ENCODE measurements at places on chromosomes 16 and 17.

GRCh38 chr16:13521356-13521755 lies 398.6 kb upstream of the ERCC4 start:
- DNase-seq: no peak

GRCh38 chr16:65994291-65994690 lies 372.2 kb upstream of the CDH5 start:
- no peak for DNase-seq

GRCh38 chr17:51372345-51373004 lies 112.1 kb downstream of the UTP18 start:
- peak; percentile 40 for DNase-seq

DNA sequence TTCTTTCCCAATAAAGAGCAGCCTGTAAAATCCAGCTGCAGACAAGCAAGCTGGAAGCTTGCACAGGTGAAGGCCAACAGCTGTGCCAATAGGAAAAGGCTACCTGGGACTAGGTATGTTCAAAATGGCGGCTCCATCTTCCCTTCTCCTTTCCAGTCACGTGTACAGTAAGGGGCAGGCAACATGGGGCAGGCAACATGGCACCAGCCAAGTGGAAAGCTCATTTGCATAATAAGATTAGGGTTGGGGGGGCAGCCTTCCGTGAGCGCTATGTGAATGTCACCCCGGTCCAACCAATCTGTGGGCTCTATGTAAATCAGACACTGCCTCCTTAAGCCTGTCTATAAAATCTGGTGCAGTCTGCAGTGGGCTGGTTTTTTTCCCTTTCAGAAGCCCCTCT lies 31.3 kb downstream of the TVP23A start:
- no peak for DNase-seq

- DNase-seq: no peak
Observed at GRCh38 chr16:58882292-58882691, 148.2 kb upstream of the GOT2 start.

DNA sequence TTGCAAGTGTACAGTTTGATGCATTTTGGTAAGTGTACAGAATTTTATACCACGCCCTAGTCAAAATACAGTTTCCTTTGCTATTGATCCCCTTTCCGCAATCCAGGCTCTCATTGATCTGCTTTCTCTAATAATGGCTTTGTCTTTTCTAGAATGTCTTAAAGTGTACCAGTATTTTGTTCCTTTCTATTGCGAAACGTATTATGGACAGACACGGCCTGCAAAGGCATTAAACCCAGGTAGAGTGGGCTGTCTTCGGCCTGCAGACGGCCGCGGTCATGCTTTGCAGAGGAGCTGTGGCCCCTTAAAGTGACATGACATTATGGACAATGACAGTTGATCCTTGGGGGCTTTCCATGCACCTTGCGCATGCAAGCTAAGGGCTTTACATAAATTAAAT lies 15.9 kb upstream of the HSBP1 start:
- DNase-seq: no peak

- DNase-seq: peak; percentile 57
Observed at GRCh38 chr17:72985882-72986720, 106.4 kb downstream of the SLC39A11 start.

GRCh38 chr17:4127555-4127954 lies 15.3 kb downstream of the ZZEF1 start:
- no peak for DNase-seq

DNA sequence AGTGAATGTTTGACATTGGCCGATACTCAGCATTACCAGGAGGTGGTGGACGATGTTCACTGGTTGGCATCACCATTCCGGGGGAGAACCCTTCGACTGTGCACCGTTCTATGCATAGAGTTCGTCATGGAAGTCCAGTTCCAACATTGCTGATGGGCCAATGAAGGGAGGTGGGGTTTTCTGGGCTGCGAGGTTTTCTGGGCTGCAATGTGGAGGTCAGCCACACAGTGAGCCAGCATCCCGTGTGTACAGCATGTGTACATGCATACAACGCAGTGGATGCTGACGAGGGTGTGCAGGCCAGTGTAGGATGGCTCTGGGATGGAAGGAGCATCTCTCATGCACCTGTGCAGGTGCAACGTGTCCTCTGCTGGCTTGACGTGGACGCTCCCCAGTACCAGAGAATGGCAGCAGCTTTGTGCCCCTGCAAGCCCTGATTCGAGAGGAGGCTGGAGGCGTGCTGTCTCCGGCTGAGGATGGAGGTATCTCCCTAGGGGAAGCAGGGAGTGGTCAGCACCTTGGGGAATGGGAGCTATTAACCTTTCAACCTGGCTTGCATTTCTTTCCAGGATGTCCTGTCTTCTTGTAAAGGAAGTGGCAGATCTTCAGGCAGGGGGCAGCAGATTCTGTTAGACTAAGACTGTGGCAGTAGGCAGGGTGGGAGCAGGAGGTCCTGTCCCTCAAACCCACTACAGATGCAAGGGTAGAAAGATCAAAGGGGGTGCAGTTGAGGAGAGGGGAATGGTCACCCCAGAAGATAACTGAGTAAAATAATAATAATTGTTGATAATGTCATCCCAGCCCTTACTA lies 98.2 kb downstream of the CYLD start:
- no peak for DNase-seq

GRCh38 chr17:78532922-78533640 lies 44.1 kb downstream of the DNAH17 start:
- no peak for DNase-seq

- DNase-seq: no peak
Observed at GRCh38 chr16:54194334-54194743, 92.2 kb downstream of the IRX3 start.

GRCh38 chr17:39271546-39271945 lies 45.8 kb upstream of the STAC2 start:
- no peak for DNase-seq

DNA sequence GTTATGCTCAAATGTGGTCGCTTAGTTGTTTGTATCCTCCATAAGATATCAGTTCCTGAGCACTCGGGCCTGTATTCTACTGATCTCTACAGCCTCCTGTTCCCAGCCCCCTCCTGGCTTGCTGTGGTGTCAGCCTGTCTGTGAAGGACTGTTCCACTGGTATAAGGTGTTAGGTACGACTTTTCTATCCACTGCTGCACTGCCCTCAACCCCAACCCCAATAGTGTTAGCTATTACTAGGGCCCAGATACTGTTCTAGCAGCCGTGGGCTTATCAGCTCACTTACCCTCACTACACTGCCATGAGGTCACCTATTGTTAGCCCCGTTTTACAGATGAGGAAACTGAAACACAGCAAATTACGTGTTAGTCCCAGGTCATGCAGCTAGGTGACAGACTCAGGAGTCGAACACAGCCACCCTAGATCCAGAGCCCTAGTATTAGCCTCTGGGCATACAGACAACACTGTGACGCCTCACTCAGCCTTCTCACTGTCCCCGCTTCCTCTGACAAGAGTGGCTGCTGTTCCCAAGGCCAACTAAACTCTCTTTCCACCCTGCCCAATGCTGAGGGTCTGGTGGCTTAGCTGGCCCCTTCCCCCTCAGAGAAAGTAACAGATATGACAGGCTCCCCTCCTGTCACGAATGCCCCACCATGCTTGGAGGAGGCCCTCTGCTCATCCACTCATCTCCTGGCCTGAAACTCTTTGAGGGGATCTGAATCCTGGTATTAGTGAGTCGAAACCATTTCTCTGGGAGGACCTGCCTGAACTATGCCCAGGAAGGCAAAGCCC lies 25.6 kb upstream of the ZNF652 start:
- peak; percentile 48 for DNase-seq

GRCh38 chr16:15398618-15399316 lies 3.2 kb downstream of the MPV17L start:
- DNase-seq: no peak

DNA sequence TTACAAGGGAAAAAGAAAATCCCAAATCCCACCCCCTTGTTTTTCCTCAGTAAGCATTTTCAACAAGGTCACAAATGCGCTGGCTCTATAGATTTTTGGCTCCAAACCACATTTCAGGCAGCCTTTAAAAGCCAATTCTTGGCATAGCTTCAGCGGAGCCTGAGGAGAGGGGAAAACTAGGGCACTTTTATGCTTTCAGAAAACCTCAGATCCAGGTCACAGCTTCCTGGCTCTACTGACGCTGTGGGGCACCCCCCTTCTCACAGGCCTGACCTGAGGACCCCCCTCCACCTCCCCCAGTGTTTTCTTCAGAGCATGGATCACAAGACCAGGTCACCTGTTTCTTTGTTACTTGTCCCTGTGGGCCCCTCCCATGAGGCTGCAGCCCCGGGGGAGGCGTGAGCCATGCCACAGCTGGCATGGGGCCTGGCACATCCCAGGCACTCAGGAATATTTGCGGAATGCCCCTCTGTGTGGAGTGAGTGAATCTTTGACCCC lies 30.1 kb upstream of the MTSS2 start:
- DNase-seq: no peak

- DNase-seq: no peak
Observed at GRCh38 chr16:55566432-55567175, at the start of gene CAPNS2. Gene CAPNS2 (plus strand): TSS chr16:55566684. CDS start chr16:55566757, 73 bp downstream.

DNA sequence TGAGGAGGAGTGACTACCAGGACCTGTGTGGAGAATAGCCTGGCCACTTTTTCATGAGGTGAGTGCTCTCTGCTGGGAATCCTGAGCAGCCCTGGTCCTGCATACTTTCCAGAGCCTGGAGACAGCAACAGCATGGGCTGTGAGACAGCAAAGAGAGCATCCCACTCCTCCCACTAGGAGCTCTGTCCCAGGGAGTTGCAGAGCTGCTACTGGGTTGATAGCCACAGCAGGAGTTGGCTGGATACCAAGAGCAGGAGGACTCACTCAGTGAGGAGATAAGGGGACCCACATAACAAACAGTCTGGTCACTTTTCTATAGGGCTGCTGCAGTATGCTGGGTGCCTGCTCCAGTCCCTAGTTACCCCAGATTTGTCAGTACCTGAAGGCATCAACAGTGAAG lies 439.3 kb upstream of the CDH8 start:
- no peak for DNase-seq

DNA sequence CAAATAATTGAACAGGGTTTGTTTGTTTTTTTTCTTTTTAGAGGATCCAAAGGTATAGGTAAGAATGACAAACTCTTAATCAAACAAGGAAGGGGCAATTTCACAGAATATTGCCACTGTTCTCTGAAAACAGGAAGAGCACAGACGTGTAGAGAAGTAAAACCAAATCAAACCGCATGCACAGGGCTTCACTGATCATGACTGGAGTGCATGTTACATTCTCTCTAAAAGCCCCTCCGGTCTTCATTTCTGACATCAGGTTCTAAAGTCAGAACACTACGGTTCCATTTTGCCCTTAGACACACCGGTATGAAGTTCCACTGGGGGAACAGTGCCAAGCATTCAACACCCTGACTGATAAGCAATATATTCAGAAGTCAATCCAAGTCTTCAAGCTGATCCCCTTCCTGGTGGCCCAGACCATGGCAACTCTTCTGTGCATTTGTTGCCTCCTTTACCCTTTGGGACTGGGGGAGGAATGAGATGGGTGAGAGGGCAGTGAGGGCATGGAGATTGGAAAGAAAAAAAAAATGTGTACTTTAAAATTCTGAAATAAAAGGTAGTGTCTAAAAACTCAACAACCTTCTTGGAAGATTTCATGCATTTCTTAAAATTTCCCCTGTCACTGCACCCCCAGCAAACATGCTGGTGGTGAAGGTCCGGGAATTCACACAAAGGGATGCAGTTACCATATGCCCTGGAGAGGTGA lies 1.4 kb downstream of the MMD start:
- peak; percentile 56 for DNase-seq

- peak; percentile 44 for DNase-seq
Observed at GRCh38 chr17:73722165-73722564, 77.9 kb upstream of the SDK2 start.

GRCh38 chr17:16241906-16242399 lies 24.9 kb downstream of the PIGL start:
- no peak for DNase-seq

DNA sequence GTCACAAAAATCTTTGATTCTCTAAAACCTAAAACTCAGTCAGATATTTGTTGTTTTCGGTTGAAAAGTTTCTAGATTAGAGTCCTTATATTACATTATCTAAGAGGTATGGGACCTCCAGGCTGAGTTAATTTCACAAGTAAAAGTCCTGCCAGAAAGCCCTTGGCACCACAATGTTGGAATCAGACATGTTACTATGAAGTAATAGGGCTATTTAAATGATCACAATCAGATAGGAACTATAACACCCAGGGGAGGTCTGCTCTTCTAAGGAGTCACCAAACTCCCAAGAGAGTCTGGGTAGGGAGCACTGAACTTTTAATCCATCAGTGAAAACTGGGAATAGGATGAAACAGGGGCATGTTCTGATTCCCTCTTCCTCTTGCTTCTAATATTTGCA lies 54.2 kb downstream of the WIPI1 start:
- DNase-seq: no peak

DNA sequence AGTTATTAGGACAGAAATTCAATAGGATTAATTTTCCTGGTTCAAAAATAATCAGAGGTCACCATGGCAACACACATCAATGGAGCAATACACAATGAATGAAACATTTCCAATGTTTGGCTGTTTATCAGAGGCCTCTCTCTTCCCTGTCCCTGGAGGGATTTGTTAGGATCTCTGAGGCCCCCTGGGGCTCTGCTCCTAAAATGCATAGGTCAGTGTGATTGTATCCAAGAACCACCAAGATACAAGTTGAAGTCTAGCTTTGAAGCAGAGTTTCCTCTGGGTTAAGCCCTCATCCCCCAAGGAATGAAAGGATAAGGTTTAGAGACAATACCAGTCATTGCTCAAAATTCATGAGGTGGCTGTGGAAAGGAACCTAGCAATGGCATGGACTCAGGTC lies 561.2 kb upstream of the C16orf82 start:
- DNase-seq: no peak

DNA sequence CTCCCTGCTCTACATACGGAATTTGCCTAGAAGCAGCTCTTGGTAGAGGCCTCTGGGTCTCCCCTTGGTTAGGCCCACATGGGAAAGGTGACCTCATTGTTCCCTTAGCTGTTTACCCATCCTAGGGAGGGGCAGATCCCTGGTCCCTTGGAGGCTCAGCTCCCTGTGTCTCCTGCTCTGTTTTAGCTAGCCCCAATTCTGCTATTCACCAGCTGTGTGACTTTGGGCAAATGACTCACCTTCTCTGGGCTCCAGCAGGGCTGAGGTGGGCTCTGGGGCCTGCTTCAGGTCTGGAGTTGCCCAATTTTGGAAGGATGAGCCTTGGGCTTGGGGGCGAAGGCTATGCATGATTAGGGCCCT lies 3.9 kb downstream of the ABCC3 start:
- DNase-seq: no peak

- no peak for DNase-seq
Observed at GRCh38 chr16:85736921-85737320, 14.0 kb downstream of the C16orf74 start.

GRCh38 chr16:67613808-67614207 lies 31.1 kb upstream of the CARMIL2 start:
- DNase-seq: no peak

GRCh38 chr17:76732734-76733617 lies 4.2 kb downstream of the SRSF2 start:
- peak; percentile 36 for DNase-seq

GRCh38 chr16:9151597-9151996 lies 60.2 kb downstream of the HAPSTR1 start:
- DNase-seq: no peak

DNA sequence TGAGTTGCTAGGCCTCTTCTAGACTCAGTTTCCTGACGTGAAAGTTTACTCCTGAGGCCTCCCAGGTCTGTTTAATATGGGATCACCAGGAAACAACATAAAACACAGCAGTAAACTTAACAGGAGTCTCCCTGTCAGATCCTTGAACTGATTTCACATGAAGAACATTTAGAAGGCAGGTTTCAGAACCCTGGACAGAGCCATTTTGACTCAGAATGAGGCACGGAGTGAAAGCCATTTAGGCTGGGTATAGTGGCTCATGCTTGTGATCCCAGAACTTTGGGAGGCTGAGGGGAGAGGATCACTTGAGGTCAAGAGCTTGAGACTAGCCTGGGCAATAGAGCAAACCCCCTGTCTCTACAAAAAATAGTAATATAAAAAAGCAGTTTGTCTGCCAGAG lies 289.1 kb downstream of the CA10 start:
- no peak for DNase-seq

All from CD4-positive, alpha-beta T cell treated with Interleukin-17A for 1 hour (primary cell).